Activated naive CD4-positive, alpha-beta T cell (primary cell): ENCODE measurements at places on chromosomes 2 and 18.
A peak's percentile ranks its signal among the peaks of the same experiment; 100 is the strongest.

GRCh38 chr2:8565399-8566154 lies 116.3 kb upstream of the ID2 start:
- DNase-seq = no peak

GRCh38 chr2:23602116-23602515 lies 217.1 kb downstream of the KLHL29 start:
- no peak for DNase-seq

DNA sequence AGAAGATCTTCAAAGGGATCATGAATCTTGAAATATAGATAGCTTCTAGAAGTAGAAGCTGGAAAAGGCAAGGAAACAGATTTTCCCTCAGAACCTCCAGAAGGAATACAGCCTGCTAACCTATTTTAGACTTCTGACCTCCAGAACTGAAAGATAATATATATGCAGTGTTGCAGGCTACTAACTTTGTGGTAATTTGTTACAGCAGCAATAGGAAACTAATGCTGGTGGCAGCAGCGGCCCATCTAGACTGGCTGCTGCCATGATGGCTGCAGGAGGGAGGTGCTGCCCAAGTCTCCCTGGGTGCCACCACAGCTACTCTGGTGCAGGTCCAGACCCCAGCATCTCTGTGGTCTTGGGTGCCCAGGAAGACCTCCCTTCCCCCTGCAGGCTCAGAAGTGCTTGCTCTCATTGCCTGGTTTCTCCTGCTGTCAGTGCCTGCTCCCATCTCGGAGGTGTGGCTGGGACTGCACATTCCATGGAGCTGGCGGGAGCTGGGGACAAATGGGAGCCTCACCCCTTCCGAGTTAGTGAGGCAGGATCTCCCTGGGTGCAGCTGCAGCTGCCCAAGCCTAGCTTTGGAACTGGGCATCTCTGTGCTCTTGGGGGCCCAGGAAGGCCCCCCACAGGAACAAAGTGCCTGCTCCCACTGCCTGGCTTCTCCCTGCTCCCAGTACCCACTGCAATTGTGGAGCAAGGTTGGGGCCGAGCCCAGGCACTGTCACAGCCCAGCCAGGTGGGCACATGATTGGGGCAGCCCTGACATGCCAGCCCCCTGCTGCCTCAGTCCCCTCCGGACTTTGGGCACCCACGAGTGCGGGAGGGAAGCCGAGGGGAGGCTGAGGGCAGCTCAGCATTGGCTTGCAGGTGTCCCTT lies 18.1 kb upstream of the CCDC88A start:
- DNase-seq = no peak

DNA sequence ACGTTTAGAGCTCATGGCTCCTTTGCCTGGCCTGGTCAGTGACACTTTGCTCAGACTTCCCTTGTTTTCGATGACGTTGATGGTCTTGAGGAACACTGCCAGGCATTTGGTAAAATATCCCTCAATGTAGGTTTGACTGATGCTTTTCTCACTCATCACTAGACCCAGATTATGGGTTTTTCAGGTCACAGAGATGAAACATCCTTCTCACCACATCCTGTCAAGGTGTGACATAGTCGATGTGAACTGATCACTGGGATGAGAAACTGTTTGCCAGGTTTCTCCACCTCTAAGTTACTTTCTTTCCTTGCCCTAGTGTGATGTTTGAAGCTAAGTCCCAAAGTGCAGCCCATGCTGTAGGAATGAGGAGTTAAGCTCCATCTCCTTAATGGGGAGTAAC lies 81.5 kb downstream of the AFF3 start:
- DNase-seq = no peak

- DNase-seq = no peak
Observed at GRCh38 chr18:23204589-23205235, 69.4 kb downstream of the CABLES1 start.

DNA sequence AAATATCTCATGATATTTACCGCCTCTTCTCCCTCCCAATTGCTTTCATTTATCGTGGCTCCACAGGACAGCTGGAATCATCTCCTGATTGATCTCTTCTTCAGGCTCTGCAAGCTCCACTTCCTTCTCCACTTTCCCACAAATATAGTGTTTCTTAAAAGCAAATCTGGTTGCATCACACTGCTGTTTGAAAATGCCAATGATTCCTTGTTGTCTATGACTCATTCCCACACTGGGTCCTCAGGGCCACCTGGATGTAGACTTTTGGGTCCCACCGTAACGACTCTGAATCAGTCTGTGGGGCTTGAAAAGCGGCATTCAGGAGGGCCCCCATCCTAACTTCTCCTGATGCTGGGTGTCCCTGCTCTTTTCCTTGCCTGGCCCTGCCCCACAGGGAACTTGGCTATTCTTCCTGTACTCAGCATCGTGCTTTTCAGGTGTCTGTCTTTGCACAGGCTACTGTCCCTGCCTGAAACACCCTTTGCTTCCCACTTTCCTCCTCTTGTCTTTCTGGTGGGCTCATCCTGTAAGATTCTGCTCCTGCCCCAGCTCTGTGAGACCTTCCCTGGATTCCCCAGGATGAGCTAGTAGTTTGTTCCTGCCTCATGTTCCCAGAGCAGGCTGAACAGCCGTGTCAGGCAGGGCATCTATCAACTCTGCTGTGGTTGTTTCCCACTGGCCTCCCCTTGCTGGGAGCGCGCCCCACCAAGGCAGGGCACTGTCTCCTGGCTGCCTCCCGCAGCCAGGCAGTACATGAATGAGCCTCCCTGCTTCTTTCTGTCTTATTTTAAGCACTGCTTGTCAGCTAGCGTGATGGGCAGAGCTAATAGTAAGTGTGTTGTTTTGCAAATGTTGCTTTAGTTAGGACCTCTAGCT lies 111.9 kb downstream of the KCTD1 start:
- no peak for DNase-seq

GRCh38 chr2:159623436-159623835 lies 7.1 kb upstream of the BAZ2B start:
- DNase-seq = no peak

- peak; percentile 52 for DNase-seq
Observed at GRCh38 chr2:25286025-25286400, 55.7 kb downstream of the DNMT3A start.

DNA sequence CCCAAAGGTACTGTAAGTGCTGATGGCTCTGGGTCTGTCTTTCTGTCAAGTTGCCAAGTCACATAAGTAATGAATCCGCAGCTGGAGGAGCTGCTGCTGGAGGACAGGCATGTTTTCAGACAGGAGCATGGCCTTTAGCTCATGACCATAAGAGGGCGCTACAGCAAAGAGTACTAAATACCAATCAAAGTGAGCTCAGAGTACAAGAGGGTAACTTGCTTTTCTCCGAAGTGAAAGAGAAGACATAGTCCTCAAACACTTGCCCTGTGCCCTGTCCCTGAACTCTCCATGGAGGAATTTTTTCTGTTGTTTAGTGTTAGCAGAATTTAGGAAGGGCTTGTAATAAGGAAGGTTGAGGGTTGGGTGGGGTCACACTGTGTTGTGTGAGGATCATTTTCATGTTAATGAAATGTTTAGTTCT lies 58.0 kb upstream of the EML6 start:
- DNase-seq = no peak

GRCh38 chr2:161096336-161096735 lies 63.9 kb upstream of the TANK start:
- no peak for DNase-seq

GRCh38 chr2:210227290-210228088 lies 2.2 kb upstream of the ACADL start:
- DNase-seq = no peak

DNA sequence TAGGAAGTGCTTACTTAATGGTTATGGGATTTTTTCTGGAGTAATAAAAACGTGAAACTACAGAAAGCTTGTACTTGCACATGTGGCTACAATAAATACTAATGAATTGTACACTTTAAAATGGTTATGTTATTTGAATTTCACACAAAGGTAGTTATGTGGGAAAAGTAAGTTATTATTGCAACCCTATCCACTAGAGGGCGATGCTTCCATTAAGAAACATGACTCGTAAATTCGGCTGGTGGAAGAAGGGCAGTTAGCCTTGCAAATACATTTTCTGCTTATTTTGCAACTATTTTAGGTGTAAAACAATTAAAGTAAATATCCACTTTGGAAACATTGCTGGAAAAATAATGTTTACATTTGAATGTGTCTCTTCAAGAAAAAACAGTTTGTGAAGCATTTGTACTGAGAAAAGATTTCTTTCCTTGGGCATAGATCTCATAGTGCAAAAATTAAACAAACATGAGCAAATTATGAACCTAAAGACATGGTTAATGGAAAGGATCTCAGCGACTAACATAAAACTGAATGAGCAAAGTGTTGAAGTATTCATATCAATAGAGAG lies 68.1 kb upstream of the CSRNP3 start:
- no peak for DNase-seq

DNA sequence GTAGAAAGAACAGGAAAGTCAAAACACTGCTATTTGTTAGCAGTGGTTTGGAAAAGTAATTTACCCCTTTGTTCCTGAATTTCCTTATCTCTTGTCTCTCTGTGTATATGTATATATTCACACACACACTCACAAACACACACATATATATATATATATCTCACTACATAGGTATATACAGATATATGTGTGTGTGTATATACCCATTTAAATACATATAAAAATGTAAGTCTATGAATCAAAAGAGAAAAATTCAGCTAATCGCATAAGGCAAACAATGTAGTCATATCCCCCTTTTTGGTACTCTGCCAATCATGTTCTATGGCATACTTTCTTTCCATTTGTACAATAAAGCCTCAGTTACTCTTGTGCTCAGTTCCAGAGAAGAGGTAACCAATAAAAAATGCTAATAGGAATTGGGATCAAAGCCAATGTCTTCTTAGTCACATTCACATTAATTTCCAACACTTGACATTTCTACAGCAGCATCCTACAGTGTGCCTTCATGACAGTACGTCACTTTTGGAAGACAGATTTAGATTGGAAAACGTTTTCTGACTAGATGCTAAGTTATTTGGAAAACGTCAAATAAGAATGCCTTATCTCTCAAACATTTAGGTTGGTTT lies 94.6 kb downstream of the MC4R start:
- no peak for DNase-seq

GRCh38 chr18:26757263-26758019 lies 108.1 kb downstream of the AQP4 start:
- no peak for DNase-seq

DNA sequence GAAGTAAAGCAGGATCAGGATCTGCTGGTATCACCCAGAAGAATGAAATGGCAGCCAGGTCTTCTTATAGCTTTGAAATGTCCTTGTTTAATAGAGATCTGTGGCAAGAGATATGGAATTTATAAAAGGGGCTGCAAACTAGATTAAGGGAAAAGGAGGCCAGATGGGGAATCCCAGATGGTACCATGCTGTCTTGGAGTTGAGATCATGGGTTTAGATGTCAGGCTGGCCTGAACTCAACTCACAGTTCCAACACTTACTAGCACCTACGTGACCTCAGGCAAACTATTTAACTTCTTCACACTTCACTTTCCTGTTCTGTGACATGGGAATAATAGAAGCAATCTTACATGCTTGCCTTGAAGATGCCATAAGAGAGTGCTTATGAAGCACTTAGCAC lies 188.2 kb downstream of the ALK start:
- no peak for DNase-seq

DNA sequence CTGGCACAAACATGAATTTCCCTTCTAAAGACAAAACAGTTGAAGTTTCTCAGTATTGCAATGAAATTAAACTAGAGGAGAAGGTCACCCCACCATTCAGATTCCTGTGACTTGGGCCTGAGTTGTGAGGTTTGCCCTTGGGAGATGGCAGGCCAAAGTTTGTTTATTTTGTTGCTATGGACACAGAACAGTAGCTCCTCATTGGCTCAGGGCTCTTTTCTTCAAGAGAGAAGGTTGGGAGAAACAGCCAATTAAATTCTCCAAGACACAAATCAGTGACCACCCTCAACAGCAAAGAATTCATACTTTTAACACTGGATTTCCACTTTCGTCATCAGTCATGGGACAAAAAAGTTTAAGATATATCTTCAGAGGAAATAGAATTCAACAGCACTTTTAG lies at the start of gene FLACC1:
FLACC1 (minus strand) TSS at position 125 of the 400 bp plus-strand sequence. CDS start 5,941 bp downstream, outside the sequence.
- no peak for DNase-seq

GRCh38 chr2:132750606-132751005 lies 80.6 kb upstream of the LYPD1 start:
- DNase-seq = no peak

- no peak for DNase-seq
Observed at GRCh38 chr2:138515092-138515491, 13.5 kb downstream of the SPOPL start.

GRCh38 chr2:176172007-176172894 lies 15.1 kb downstream of the HOXD3 start:
- DNase-seq = no peak

GRCh38 chr2:197675246-197675645 lies at the start of gene RFTN2:
Gene RFTN2 (minus strand): TSS chr2:197675587. CDS start chr2:197675458, 129 bp downstream.
- DNase-seq = no peak

- DNase-seq = no peak
Observed at GRCh38 chr2:16553226-16553625, 112.4 kb downstream of the CYRIA start.

DNA sequence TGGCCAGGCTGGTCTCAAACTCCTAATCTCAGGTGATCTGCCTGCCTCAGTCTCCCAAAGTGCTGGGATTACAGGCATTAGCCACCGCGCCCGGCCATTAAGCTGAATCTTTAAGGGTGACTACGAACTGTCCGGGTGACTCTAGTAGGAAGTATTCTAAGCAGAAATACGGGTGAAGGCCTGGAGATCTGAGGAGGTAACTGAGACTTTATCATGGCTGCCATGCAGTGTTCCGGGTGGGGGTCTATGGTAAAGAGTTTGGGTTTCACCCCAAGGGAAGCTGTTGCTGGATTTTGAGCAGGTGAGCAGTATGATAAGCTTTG lies 20.1 kb upstream of the ROCK2 start:
- no peak for DNase-seq

DNA sequence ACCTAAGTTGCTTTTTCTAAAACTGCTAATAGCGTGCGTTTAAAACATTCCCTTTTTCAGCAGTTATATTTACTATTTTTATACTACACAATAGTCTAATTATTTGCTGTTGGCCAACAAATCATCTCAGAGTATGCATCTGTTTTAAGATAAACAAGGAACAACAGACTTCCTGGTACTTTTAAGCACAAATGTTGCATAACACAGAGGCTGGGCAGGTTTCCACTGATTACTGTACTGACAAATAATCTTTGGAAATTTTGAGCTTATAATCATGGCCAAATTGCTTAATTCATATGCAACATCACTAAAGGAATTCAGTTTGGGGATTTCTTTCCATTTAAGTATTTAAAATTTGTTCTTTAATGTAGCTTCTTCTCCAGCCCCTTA lies 737.4 kb upstream of the SALL3 start:
- DNase-seq = no peak
